ENCODE measurements at places on chromosomes 4 and X.

- no peak for DNase-seq
Observed at GRCh38 chr4:143183513-143184216, 1.1 kb upstream of the USP38 start.

DNA sequence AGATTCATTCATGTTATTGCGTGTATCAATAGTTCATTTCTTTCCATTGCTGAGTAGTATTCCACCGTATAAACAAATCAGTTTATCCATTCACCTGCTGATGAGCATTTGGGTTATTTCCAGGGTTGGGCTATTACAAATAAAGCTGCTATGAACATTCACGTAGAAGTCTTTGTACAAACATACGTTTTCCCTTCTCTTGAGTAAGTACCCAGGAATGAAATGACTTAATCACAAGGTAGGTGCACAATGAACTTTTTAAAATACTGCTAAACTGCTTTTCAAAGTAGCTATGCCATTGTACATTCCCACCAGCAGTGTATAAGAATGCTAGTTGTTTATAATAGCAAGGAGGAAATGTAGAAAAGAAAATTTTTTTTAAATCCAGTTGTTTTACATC, 35.9 kb downstream of the SYTL4 start:
- DNase-seq = no peak

DNA sequence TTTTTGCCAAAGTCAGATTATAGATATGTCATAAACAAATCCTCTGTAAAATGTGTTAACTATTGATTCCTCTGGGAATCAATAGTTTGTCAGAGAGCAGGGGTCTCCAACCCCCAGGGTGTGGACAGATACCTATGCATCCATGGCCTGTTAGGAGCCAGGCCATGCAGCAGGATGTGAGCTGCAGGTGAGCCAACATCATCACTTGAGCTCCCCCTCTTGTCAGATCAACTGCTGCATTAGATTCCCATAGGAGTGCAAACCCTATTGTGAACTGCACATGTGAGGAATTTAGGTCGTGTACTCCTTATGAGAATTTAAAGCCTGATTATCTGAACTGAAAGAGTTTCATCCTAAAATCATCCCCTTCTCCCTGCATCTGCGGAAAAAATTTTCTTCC, 1365.4 kb downstream of the ARAP2 start:
- DNase-seq = no peak

DNA sequence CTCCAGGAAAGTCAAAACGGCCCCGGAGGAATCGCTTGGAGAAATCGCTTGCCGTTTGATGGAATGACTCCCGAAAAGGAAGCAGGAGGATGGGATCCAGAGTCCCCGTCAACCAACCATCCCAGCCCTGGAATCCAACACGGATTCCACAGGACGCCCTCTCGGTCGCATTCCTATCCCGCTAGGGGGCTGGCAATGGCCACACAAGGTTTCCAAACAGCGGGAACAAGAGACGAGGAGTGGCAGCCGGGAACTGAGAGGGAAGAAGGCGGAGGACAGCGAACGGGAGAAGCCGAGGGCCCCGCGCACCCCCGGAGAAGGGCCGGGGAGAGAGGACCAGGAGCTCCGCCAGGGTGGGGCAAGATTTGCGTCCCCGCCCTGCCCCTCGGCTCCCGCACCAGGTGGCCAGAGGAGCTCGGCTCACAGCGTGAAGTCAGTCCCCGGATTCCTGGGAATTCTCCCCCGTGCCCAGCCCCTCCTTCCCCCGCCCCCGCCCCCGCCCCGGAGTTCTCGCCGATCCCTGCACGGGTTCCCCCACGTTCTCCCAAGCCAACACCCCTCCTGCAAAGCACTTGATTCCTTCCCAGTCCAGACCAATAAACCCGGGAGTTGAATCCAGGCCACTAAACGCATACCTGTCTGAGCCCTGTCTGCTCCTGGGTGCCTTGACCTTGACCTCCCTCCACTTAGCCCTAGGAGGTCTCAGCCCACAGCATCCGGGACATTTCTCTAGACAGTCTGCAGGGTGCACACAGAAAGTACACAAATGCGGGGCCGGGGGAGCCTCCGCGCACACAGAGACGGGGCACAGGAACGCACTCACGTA, 1.4 kb downstream of the PDZD4 start:
- DNase-seq = no peak

DNA sequence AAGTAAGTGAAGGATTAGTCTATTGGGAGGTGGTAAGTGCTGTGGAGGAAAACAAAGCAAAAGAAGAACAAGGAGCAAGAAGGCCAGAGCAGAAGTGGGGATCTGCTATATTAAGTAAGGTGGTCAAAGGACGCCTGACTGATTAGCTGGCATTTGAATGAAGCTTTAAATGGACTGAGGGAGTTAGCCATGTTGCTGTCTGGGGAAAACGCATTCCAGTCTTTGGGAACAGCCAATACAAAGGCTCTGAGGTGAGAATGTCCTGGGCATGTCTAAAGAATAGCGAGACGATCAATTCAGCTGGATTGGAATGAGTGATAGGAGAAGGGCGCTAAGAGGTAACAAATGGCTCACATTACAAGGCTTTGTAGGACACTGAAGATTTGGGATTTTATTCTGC, 48.5 kb upstream of the ATOH1 start:
- no peak for DNase-seq

GRCh38 chr4:118968005-118968404, 79.4 kb downstream of the SYNPO2 start:
- peak; percentile 70 for DNase-seq

- DNase-seq = no peak
Observed at GRCh38 chr4:123488916-123489315, 92.3 kb downstream of the SPRY1 start.

DNA sequence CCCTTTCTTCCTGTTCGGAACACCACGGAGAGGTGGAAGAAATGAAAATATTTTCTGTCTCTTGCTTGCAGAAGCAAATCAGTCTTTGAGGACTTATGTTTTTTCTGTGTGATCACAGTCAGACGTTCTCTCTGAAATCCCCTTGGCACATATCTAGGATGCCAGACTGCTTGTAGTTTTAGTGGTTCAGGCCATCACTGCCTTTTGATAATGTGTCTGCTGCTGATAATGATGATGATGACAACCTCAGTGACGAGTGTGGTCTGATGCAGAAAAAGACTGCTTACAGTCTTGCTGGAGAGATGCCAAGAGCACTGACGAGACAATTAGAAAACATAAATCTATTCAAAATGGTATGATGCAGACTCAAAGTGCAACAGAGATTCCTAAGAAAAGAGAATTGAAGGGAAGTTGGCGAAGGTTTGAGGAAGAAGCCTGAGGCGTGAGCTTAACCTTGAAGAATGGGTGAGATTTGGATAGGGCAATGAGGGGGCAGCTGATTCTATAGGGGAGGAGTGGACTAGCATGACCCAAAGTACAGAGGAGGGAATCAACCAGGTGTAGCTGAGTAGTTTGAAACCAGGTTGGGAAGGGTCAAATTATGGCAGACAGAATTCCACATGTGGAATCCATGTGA, 7.9 kb downstream of the RAB33A start:
- DNase-seq = no peak

GRCh38 chr4:100722866-100723459, 205.1 kb upstream of the EMCN start:
- DNase-seq = no peak

DNA sequence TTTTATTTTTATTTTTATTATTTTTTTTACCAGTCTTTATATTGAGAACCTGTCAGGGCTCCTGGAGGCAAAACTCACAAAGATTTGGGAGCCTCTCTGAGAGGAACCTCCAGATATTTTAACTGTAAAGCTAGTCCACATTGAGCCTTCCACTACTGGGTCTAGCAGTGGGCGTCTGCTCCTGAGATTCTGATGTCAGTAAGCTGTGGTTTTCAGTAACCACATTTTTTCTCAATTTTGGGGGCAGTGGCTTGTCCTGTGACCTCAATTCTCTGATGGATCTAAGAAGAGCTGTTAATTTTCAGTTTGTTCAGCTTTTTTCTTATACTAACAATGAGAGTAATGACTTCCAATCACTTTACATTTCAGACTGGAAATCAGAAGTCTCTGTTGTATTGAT, 23.6 kb upstream of the GPRASP1 start:
- DNase-seq = no peak

GRCh38 chr4:171956678-171957077, 143.5 kb downstream of the GALNTL6 start:
- no peak for DNase-seq

DNA sequence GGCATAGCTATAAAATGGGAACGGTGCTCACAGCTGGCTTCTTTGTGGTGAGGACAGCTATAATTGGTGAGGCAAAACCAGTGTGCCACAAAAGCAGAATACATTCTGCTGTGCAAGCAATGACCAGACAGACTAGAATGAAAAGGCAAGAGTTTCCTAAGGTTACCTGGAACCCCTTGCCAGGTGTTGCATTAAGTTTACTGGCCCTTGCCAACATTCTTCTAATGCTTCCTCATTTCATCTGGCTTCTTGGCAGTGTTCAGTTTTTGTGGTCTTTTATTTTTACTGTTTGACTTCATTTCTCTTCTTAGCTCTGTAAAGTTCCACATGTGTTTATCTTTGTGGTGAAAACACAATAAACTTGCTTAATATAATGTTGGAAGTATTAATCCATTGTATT, 131.4 kb downstream of the PTTG2 start:
- no peak for DNase-seq

DNA sequence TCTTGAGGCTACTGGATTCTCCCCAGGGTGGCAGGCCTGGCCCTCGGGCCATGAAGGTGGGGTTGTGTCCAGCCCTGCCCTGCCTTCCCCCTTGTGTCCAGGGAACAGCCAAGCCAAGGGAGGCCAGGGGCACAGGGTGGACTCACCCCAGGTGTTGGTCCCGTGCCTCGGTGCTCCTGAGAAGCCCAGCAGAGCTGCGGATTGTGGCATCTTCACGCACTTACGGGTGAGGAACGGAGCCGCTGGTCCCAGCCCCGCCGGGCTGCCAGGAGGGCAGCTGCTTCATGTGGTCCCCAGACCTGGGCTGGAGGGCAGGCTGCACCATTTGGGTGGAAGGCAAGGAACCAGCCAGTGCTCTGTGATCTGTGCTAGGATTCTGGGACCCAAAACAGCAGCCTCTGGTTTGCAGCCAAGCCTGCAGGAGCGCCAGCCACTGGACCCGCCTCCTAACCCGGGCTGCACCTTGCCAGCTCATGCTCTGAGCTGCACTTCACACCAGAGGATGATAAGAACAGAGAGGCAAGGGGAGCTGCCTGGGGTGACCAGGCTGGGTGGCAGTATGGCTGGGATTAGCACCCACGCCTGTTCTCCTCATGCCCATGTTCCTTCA, 36.1 kb upstream of the HMX1 start:
- no peak for DNase-seq

- no peak for DNase-seq
Observed at GRCh38 chr4:165204462-165204830, 2.9 kb upstream of the KLHL2 start.

- no peak for DNase-seq
Observed at GRCh38 chr4:159142681-159143384, 40.0 kb downstream of the RAPGEF2 start.

- no peak for DNase-seq
Observed at GRCh38 chr4:2064276-2064991, 5.3 kb downstream of the NAT8L start.

GRCh38 chr4:148795156-148795864, 353.1 kb upstream of the NR3C2 start:
- no peak for DNase-seq

- DNase-seq = no peak
Observed at GRCh38 chrX:138928737-138929459, 217.4 kb upstream of the FGF13 start.

GRCh38 chr4:112840619-112841018, 203.7 kb downstream of the LARP7 start:
- no peak for DNase-seq

All from globus pallidus (tissue), 1 donor.